ENCODE measurements at places on chromosomes 7 and 10.

GRCh38 chr10:121403527-121403926 is 194.7 kb downstream of the FGFR2 start:
- DNase-seq: no peak

GRCh38 chr7:114083166-114084001 is 164.6 kb upstream of the PPP1R3A start:
- DNase-seq: peak; percentile 13

DNA sequence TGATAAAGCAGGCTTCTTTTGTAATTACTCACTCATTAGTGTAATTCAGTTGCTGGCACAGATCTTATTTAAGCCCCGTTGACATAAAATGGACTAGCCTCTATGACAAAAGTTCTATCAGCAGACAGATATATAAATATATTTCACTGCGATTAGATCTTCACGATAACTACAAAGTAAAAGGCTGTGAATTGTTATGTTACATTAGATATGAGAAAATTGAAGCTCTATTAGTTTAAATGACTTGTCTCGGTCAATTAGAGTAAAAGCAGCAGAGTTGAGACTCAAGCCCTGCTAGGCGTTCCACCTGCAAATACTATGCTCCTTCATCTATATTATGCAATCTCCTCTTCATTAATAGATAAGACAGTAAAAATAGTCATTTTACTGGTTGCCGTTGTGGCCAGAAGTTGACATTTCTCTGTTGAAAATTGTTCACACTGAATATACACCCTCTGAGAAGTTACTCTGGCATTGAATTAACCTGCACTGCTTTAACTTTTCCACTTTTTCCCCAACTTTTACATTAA is 136.7 kb downstream of the DKK1 start:
- DNase-seq: no peak

DNA sequence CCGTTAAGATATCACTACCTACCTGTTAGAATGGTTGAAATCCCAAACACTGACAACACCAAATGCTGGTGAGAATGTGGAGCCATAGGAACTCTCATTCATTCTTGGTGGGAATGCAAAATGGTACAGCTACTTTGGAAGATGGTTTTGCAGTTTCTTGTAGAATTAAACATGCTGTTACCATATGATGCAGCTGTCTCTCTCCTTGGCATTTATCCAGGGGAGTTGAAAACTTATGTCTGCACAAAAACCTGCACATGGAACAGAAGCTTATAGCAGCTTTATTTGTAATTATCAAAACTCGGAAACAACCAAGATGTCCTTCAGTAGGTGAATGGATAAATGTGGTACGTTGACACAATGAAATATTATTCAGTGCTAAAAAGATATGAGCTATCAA is 199.5 kb downstream of the BICC1 start:
- DNase-seq: no peak

- peak; percentile 23 for DNase-seq
Observed at GRCh38 chr10:98340261-98340939, 72.4 kb upstream of the LOXL4 start.

DNA sequence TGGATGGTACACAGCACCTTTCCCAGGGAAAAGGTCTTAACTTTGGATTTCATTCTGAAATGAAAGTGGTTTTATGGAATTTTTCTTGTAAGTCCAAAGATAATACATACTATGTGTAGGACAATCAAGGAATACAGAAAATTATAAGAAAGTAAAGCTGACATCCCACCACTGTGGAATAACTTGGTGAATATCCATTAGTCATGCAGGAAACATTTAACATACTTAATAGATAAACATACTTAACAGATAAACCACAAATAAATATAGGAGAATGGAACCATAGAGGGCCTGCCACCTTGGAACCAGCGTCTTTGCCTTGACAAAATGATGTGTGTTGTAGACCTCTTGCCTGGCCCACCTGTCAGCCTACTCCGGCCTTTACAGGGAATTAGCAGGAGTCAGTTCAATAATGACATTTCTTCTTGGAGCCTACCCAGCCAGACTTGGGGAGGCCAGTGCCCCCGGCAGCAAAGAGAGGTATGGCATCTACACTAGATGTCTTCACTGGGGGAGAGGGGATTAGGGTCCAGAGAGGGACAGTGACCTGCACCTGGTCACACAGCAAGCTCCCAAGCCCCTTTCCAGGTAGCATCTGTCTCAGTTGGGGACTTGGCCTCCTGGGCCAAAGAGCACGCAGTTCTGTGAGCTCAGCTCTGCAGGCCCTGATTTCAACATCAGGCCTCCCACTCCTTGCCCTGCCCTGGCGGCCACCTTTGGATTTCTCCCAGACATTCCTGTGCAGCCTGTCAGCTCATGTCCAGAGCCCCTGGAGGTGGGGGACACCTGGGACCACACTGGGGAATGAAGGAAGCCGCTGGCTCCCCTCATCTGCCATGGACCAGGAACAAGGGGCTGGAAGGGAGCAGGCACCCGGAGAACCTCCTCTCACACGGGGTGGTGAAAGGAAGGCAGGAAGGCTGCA is 112.6 kb upstream of the PPIF start:
- DNase-seq: no peak

GRCh38 chr10:75253281-75254220 is 17.8 kb upstream of the COMTD1 start:
- no peak for DNase-seq

- DNase-seq: peak; percentile 16
Observed at GRCh38 chr7:116357781-116358670, 141.5 kb upstream of the CAV2 start.

DNA sequence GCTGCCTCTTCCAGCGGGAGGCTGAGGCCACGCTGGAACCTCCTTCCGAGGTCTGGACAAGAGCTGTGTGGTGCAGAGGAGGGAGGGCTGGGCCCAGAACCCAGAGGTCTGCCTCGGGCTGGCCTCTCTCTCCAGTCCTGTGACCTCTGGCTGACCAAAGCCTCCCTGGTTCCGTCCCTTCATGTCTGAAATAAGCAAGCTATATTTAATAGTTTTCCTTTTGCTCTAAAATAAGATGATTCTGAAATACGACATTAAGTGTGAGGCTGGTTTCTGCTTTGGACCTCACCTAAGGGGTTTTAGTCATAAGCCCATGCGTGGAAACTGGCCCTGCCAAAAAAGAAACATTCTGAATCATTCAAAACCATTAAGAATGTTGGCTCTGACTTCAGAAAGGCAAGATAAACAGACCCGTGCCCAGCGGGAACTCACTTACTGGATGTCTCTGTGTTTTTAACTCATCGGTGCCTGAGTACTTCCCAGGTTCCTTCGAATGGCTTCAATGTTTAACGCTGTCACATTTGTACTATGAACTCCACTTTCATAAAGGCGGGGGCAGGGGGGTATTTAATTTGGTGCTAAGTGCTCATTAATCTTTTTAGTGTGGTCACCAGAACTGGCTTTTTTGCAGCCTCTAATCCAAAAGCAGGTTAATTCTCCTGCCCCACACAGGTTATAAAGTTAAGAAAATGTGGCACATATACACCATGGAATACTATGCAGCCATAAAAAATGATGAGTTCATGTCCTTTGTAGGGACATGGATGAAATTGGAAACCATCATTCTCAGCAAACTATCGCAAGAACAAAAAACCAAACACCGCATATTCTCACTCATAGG is 157.5 kb upstream of the KLF14 start:
- peak; percentile 83 for DNase-seq

GRCh38 chr7:78777829-78778228 is 675.6 kb downstream of the MAGI2 start:
- DNase-seq: no peak

- no peak for DNase-seq
Observed at GRCh38 chr10:44552726-44553125, 167.8 kb upstream of the CXCL12 start.

- DNase-seq: no peak
Observed at GRCh38 chr10:13470270-13470669, 58.5 kb downstream of the BEND7 start.

- DNase-seq: no peak
Observed at GRCh38 chr7:117071551-117071950, 118.2 kb downstream of the ST7 start.

GRCh38 chr10:31477584-31477983 is 158.6 kb downstream of the ZEB1 start:
- DNase-seq: no peak

GRCh38 chr10:63267414-63268148 is 134.5 kb downstream of the NRBF2 start:
- peak; percentile 65 for DNase-seq

DNA sequence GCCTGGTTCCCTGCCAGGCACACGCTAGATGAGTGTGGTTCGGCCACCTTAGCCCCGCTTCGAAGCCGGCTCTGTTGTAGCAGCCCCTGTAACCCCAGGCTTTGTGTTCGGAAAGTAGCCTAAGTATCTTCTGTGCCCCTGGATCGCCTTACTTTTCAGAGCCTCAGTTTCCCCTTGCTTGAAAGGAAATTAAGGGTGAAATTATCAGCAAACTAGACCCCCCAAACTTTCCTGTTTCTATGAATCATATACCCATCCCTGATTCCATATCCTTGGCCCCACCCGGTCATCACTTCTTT is 312 bp downstream of the PDCD11 start:
- no peak for DNase-seq

DNA sequence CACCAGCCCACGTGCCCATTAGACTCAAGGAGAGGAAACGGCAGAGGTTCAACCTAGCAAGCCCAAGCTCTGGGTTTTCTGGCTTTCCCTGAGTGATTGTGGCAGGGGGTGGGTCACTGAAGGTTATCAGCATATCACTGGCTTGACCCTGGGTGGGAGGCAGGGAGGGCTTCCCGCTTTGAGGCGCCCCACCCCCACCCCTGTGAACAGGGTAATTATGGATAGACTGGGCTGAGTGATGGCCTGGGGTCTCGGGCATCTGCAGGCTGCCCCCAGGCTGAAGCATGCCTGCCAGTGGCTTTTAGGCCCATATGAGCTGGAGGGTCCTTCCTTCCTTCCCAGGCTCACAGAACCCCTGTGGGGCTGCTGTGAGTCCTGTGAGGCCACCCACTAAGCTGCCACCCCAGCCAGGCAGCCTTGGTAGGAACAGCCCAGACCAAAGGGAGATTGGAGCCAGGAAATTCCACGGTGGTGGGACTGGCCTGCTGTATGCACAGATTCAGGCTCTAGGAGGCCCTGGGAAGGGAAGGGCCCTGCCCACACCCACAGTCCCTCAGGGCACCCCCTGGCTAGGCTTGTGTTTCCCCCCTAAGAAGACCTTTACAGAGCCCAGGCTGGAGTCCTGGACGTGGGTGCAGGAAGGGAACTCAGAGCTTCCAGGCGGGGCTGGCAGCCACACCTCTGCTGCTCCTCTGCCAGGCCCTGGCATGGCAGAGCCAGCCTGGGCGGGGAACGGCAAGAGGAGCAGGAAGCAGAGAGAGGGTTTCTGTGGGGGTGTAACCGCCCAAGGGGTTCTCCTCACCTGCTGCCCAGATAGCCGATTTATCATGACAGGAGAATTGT is 33.1 kb downstream of the GPRIN2 start:
- DNase-seq: peak; percentile 97

GRCh38 chr10:100567826-100568225 is 32.1 kb downstream of the HIF1AN start:
- no peak for DNase-seq

All from MG63 (cell line).